ENCODE measurements at places on chromosomes 7 and 10.

- DNase-seq = no peak
These were observed 153.6 kb downstream of the ARHGAP21 start for GRCh38 chr10:24569828-24570657.

- no peak for DNase-seq
These were observed 29.4 kb upstream of the JAKMIP3 start for GRCh38 chr10:132036153-132036886.

DNA sequence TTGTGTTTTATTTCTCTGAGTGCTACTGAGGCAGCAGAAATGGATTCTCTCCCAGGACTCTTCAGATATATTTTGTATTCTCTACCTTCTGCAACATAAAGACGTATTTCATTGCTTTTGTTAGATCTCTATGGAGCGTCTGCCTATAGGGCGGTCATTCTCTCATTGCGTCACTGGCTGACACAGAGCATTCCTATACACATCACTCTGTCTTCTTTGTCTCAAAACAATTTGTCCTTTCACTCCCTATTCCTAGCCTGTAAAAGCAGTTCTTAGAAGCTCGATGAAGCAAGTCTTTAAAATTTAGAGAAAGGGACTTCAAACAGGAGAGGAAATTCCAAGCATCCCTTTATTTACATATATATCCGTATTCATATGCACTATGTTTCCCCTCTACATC is 120.6 kb downstream of the CPED1 start:
- DNase-seq = no peak

- DNase-seq = no peak
These were observed 20.9 kb upstream of the LFNG start for GRCh38 chr7:2498708-2499107.

- DNase-seq = peak; percentile 28
These were observed 15.1 kb upstream of the ZNF273 start for GRCh38 chr7:64887756-64888508.

- DNase-seq = no peak
These were observed 53.8 kb upstream of the ITGB8 start for GRCh38 chr7:20276705-20277472.

- DNase-seq = no peak
These were observed 233.9 kb downstream of the DNAJB6 start for GRCh38 chr7:157570531-157571200.

- no peak for DNase-seq
These were observed 2.9 kb downstream of the C10orf90 start for GRCh38 chr10:126667568-126667967.

GRCh38 chr7:130831817-130832481 is 97.9 kb upstream of the KLF14 start:
- DNase-seq = peak; percentile 58

DNA sequence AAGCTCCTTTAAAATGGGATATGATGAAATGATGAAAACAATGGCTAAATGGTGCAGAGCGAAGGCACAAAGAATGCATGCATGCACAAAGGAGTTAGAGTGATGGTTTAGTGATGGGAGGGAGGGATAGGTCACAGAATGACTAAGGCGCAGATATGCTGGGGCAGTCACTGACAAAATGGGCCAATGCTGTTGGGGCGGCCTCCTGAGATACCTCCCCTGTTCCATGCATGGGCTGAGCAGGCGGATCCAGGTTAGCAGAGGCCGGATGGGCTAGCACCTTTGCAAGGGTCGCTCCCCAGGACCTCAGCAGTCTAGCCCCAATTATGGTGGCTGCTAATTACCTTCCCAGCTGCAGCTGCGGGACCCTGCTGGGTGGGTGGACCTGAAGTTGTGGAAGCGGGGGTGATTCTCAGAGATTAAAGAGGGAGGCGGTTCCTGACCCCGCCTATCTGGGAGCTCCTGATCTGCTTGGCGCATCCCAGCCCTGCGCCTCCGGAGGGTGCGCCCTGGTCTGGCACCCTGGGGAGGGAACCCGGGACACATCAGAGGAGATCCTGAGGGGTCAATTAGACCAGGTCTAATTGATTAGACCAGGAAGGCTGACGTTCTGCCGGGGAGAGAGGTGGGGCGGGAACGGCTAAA is 175.0 kb downstream of the CYP26A1 start:
- no peak for DNase-seq

GRCh38 chr7:16711730-16712129 is 41.8 kb upstream of the TSPAN13 start:
- DNase-seq = no peak

DNA sequence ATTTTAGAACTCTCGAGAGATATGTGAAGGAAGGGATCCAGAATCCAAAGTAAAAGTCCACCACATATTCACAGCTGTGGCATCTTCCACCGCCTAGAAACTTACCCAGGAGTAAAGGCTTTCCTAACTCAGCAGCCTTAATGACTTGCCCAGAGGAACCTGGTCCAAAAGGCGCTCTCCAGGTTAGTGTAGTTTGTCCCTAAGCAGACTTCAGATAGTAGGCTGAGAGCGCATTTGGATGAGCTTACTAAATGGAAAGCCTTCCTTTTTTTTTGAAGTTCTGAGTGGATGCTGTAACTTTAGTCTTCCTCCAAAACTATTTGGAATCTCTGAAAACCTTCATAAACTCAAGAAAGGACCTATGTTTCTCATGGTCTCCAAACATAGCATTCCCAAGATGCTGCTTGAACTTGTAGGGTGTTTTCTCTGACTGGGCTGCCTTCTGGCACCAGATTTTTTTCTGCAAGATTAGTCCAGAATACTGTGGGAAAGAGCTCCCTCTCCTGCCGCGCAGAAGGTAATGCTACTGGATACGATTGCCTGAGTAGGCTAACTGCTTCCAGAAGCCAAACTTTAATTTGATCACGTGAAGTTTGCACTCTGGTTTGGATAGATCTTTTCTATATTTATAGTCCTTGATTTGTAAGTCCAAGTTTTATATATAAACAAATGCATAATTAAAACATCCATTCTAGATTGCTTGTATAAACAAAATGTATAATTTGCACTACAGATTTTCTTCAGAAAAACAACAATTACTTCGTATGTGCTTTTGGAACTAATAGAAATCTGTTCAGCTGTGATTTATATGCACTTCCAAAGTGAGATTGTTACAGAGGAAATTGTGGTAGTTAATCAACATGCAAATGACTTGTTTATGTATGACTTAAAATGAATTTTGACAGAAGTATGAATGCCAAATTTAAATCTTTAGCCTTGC is 19.6 kb upstream of the GPR37 start:
- peak; percentile 46 for DNase-seq

- no peak for DNase-seq
These were observed 234.6 kb downstream of the MAD1L1 start for GRCh38 chr7:1998146-1998545.

- no peak for DNase-seq
These were observed 75.3 kb downstream of the GAD2 start for GRCh38 chr10:26291721-26292480.

- DNase-seq = no peak
These were observed 45.0 kb upstream of the DIP2C start for GRCh38 chr10:734481-734880.

GRCh38 chr10:28533571-28534304 is 820 bp downstream of the WAC start:
- peak; percentile 67 for DNase-seq

- DNase-seq = no peak
These were observed 5.4 kb downstream of the CHST15 start for GRCh38 chr10:124087672-124088634.

DNA sequence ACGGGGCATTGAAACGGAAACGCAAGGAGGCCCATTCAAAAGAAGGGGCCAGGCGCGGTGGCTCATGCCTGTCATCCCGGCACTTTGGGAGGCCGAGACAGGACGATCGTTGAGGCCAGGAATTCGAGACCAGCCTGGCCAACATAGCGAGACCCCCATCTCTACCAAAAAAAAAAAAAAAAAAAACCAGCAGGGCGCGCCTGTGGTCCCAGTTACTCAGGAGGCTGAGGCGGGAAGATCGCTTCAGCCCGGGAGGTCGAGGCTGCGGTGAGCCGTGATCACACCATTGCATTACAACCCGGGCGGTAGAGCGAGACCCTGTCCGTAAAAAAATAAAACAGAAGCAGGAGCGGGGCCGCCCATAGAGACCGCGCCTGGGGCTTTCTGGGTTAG is 396 bp downstream of the PSMG3 start:
- DNase-seq = no peak

DNA sequence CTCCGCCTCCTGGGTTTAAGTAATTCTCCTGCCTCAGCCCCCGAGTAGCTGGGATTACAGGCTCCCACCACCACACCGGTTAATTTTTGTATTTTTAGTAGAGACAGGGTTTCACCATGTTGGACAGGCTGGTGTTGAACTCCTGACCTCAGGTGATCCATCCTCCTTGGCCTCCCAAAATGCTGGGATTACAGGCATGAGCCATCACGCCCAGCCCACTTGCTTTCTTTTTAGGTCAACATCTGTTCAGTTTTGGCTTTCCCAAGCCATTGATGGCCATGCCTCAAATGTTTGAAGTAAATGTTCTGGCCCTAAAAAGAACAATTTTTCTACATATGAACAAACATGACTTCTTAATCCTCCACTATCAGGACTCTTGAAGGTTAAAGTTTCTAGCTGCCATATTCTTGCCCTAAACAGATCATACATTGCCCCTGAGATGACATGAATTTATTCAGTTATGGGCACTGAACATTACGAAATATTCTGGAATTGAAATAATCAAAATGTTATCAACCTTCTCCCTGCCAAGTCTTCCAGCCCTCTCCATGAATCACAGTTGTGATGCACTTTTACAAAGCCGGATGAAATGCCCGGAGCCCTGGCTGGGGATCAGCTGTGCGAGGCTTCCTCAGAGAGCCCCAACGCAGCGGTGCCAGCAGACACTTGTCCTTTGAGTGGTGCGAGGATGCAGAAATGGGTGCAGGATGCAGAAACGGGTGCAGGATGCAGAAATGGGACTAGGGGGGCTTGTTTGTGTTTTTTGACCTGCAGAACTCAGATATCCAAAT is 2.9 kb downstream of the MRLN start:
- DNase-seq = no peak

DNA sequence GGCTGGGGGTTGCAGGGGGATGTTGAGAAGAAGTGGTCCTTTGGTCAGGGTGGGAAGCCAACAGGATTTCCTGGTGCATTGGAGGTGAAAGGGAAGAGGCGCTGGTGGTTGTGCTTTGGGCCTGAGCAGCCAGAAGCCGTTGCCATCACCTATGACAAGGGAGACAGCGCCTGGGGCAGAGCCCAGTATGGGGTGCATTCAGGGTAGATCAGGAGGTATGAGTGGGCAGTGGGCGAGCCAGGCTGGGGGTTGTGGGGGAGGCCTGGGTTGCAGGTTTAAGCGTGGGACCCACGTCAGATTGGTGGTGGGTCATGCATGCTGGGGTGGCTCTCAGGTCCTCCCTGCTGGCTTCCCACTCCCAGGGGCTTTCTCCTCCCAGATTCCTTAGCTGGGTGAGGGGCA is 6.3 kb upstream of the PILRB start:
- no peak for DNase-seq

GRCh38 chr10:60073781-60074656 is 167.7 kb upstream of the CCDC6 start:
- peak; percentile 39 for DNase-seq

GRCh38 chr7:26937939-26938623 is 73.7 kb upstream of the SKAP2 start:
- no peak for DNase-seq

- DNase-seq = no peak
These were observed 213.6 kb upstream of the CELF2 start for GRCh38 chr10:10804061-10804460.

- DNase-seq = no peak
These were observed 237.3 kb downstream of the CDK14 start for GRCh38 chr7:90833443-90833842.

- peak; percentile 67 for DNase-seq
These were observed 855 bp upstream of the PALD1 start for GRCh38 chr10:70477661-70478162.

GRCh38 chr7:134690614-134691504 is 44.2 kb downstream of the BPGM start:
- DNase-seq = no peak

DNA sequence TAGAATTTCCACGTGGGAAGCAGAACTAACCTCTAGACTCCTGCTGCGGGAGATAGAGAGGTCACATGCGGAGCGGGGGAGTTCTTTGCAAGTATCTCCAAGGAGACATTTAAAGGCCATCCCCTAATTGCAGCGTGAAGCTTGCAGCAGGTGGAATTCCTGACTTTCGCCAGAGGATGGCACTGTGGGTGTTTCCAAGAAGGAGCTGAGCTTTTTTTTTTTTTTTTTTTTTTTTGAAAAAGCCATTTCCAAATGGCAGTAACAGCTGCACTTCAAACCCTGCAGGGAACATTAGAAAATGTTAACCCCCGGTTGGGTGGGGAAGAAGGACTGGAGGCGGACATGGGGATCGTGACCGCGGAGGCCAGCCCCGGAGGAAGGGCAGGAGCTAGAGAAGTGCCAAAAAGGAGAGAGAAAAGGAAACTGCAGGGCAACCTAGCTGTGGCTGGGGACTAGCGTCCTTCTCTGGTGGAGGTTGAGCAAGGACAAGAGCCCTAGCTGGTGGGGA is 487.7 kb downstream of the TYW1 start:
- DNase-seq = peak; percentile 37

DNA sequence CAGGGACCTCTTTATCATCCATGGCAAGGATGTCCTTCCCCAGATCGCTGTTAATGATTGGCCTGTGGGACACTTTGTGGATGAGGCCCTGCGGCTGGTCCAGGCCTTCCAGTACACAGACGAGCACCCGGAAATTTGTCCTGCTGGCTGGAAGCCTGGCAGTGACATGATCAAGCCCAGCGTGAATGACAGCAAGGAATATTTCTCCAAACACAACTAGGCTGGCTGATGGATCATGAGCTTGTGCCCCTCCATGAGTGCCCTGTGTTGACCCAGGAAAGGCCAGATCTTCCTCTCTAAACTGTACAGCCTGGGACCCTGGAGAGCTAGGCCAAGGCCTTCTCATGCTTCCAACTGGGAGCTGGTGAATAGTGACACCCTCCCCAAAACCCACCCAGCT is 124.1 kb downstream of the CUL2 start:
- no peak for DNase-seq

- no peak for DNase-seq
These were observed 259.4 kb upstream of the CELF2 start for GRCh38 chr10:10758306-10758705.

DNA sequence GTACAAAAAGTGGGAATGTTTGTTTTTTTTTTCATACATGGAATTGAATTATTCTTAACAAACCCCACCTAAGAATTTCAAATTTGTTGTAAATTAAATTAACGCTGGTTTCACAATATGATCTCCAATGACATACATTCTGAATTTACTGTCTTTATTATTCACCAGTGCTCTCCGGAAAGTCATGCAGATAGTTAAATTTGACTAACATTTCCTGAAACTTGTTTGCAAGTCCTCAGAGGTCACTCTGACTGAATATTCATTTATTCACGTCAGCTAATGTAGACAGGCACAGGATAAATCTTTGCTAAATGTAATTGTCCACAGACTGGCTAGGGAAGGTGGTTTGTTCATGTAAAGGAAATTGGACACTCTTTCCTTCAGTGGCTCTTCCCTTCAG is 730.4 kb downstream of the PHTF2 start:
- DNase-seq = no peak

Data from GM13977 (cell line).